Type B pancreatic cell (in vitro differentiated cells): ENCODE measurements at places on chromosomes 5 and 9.
A peak's percentile ranks its signal among the peaks of the same experiment; 100 is the strongest.

GRCh38 chr5:5403741-5404140 lies 18.7 kb upstream of the ICE1 start:
- H3K4me3 ChIP-seq, result no peak overlapping the region
- peaks cover 8% of the 10 kb centered on the region for H3K4me1 ChIP-seq
- no peak overlapping the region for H3K27ac ChIP-seq
- no peaks in the 10 kb centered on the region for H3K36me3 ChIP-seq
- DNase-seq, result no peak
- H3K27me3 ChIP-seq, result peaks cover 3% of the 10 kb centered on the region

DNA sequence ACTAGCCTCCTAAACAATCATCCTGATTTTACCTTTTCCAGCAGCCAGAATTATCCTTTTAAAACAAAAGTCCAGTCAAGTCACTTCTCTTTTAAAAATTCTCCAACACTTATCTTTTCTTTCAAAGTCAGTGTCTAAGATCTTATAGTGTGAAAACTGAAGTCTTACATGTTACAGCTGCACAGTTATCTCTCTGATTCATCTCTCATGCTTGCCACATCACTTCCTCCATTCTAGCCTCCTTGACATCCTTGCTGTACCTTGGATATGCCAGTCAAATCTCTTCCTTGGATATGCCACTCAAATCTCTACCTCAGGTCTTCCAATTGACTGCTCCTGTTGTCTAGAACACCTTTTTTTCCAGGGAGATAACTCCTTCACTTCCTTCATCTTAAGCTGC lies 361.7 kb upstream of the FTMT start:
- no peaks in the 10 kb centered on the region for H3K27me3 ChIP-seq
- no peaks in the 10 kb centered on the region for H3K4me1 ChIP-seq
- no peak overlapping the region for H3K27ac ChIP-seq
- H3K4me3 ChIP-seq, result no peak overlapping the region
- H3K36me3 ChIP-seq, result no peaks in the 10 kb centered on the region

- peaks cover 5% of the 10 kb centered on the region for H3K4me1 ChIP-seq
- no peaks in the 10 kb centered on the region for H3K36me3 ChIP-seq
- no peaks in the 10 kb centered on the region for H3K27me3 ChIP-seq
Measured at GRCh38 chr5:112142769-112143270, 276.3 kb downstream of the EPB41L4A start.

- no peak overlapping the region for H3K27ac ChIP-seq
- no peak for DNase-seq
- H3K36me3 ChIP-seq, result no peaks in the 10 kb centered on the region
- H3K4me3 ChIP-seq, result no peak overlapping the region
- peaks cover 19% of the 10 kb centered on the region for H3K4me1 ChIP-seq
Measured at GRCh38 chr5:178530526-178530925, 59.7 kb downstream of the COL23A1 start.

DNA sequence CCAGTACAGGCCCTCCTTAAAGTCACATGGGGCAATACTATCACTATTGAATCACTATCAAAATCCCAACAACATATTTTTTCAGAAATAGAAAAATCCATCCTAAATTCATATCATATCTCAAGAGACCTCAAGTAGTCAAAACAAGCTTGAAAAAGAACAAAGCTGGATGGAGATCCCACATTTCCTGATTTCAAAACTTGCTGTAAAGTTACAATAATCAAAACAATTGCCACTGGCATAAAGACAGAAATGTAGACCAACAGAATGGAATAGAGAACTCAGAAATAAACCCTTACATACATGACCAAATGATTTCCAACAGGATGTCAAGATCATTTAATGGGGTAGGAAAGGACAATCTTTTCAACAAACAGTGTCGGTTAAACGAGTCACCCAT lies 41.3 kb upstream of the CDKN2AIPNL start:
- H3K27ac ChIP-seq, result no peak overlapping the region
- no peak for DNase-seq
- no peak overlapping the region for H3K4me3 ChIP-seq
- no peaks in the 10 kb centered on the region for H3K36me3 ChIP-seq

DNA sequence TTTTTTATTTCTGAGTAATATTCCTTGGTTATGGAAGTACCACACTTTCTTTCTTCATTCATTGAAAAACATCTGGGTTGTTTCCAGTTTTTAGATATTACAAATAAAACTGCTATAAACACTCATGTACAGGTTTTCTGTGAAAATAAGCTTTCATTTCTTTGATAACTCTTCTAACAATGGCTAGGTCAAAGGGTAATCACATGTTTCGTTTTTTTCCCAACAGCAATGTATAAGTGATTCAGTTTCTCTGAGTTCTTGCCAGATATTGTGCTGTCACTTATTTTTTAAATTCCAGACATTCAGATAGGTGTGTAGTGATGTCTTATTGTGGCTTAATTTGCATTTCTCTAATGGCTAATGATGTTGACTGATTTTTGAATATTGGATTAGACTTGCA lies 16.7 kb upstream of the TNPO1 start:
- H3K36me3 ChIP-seq, result no peaks in the 10 kb centered on the region
- H3K27me3 ChIP-seq, result no peaks in the 10 kb centered on the region
- H3K27ac ChIP-seq, result no peak overlapping the region
- no peak for DNase-seq
- no peak overlapping the region for H3K4me3 ChIP-seq

GRCh38 chr5:166772770-166773169 lies 1518.7 kb upstream of the WWC1 start:
- no peaks in the 10 kb centered on the region for H3K27me3 ChIP-seq
- DNase-seq, result no peak
- H3K36me3 ChIP-seq, result no peaks in the 10 kb centered on the region
- H3K4me3 ChIP-seq, result no peak overlapping the region

GRCh38 chr5:63201738-63202137 lies 623.1 kb downstream of the LRRC70 start:
- no peaks in the 10 kb centered on the region for H3K36me3 ChIP-seq
- no peak overlapping the region for H3K27ac ChIP-seq

DNA sequence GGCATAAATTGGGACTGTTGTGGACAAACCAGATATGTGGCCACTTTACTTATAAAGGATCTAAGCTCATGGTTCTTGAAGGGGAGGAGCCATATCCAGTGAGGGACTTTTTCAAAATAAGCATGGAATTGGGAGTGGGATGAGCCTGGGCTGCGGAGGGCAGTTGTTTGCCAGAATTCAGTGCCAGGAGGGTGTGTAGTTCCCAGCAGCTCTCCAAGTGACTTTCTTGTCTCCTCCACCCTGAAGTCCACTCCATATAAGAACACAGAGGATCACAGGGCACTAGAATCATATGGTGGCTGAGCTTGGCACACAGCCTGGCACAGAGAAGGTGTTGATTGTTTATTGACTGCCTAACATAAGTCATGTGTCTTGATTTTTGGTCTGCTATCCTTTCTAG lies 121.1 kb downstream of the CAVIN4 start:
- H3K36me3 ChIP-seq, result no peaks in the 10 kb centered on the region
- no peak overlapping the region for H3K27ac ChIP-seq
- peaks cover 3% of the 10 kb centered on the region for H3K4me1 ChIP-seq

DNA sequence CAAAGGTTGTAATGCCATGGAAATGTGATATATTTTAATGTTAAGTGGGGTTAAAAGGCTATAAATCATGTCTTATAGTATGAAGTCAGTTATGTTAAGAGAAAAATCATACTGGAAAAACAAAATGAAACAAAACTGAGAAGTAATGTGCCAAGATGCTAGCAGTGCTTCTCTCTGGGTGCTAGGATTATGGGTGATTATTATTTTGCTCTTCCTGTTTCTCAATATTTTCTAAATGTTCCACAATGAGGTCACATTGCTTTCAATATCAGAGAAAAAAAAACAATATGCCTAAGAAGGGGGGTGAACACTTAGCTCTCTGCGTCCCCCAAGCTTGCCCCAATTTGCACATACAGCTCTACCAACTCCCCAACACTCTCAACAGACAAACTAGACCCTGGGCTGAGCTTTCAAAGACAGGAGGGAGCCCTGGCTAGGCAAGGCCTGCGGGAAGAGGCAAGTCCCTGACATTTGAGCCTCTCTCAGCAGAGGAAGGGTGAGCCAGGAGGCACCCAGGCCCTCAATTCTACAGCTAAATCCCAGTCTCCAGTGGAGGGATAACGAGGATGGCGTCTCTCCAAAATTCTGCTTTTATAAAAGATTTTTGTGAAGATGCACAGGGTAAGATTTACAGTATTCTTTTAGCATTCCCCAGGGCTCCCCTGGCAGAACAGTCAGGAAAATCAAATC lies 24.4 kb downstream of the WHRN start:
- no peaks in the 10 kb centered on the region for H3K36me3 ChIP-seq
- no peak for DNase-seq
- H3K27ac ChIP-seq, result no peak overlapping the region
- H3K27me3 ChIP-seq, result no peaks in the 10 kb centered on the region
- H3K4me1 ChIP-seq, result peaks cover 15% of the 10 kb centered on the region

GRCh38 chr9:16601991-16602390 lies 268.5 kb downstream of the BNC2 start:
- H3K36me3 ChIP-seq, result peaks cover 4% of the 10 kb centered on the region
- no peaks in the 10 kb centered on the region for H3K27me3 ChIP-seq
- no peak for DNase-seq
- H3K4me3 ChIP-seq, result no peak overlapping the region
- no peak overlapping the region for H3K27ac ChIP-seq

- H3K27me3 ChIP-seq, result peaks cover 10% of the 10 kb centered on the region
- H3K4me3 ChIP-seq, result peak overlapping the region; percentile 34
- no peak for DNase-seq
- H3K36me3 ChIP-seq, result no peaks in the 10 kb centered on the region
- peaks cover 6% of the 10 kb centered on the region for H3K4me1 ChIP-seq
- H3K27ac ChIP-seq, result no peak overlapping the region
Measured at GRCh38 chr5:134464988-134465815, 53.5 kb upstream of the CDKN2AIPNL start.

GRCh38 chr5:111248571-111248970 lies 24.4 kb downstream of the CAMK4 start:
- no peak for DNase-seq
- H3K36me3 ChIP-seq, result no peaks in the 10 kb centered on the region
- no peaks in the 10 kb centered on the region for H3K4me1 ChIP-seq

DNA sequence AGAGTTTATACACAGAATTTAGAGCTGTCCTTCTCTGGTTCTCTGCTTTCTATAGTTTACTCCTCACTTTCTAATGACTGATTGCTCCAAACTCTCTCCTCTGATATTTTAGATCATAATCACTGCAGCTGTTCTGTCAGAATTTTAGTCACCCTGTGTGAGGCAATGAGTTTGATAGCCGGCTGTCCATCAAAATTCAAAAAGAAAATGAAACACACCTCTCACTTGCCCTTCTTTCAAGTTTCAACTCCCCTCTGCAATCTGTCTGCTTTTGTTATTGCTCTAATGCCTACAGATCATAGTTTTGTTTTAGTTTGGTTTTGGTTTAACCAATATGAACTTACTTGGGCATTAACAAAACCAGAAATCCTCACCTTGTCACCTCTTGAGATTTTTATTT lies 23.3 kb upstream of the ABLIM3 start:
- peaks cover 8% of the 10 kb centered on the region for H3K27me3 ChIP-seq
- no peaks in the 10 kb centered on the region for H3K36me3 ChIP-seq
- no peak overlapping the region for H3K27ac ChIP-seq
- no peak overlapping the region for H3K4me3 ChIP-seq

- no peaks in the 10 kb centered on the region for H3K36me3 ChIP-seq
- H3K4me1 ChIP-seq, result peaks cover 4% of the 10 kb centered on the region
- no peak overlapping the region for H3K27ac ChIP-seq
- H3K27me3 ChIP-seq, result no peaks in the 10 kb centered on the region
- DNase-seq, result no peak
- H3K4me3 ChIP-seq, result no peak overlapping the region
Measured at GRCh38 chr5:855771-856530, 5.2 kb upstream of the ZDHHC11 start.
